ENCODE measurements at places on chromosomes 5 and 9.

DNA sequence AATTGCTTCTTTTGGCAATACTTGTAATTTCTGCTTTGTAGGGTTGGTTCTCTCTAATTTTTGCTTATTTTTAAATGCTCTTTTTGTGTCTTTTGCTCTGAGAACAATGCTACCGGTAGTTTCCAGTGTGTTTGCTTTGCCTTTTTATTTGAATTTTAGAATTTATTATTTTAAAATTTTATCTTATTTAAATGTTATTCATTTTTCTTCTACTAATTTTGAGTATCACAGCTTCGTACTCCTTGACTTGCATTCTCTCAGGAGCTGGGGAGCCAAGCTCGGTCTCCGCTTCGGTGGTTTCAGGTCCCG lies 45.9 kb downstream of the ANXA2R start:
- no peak for DNase-seq

GRCh38 chr5:173330338-173331206 lies 2.4 kb upstream of the STC2 start:
- DNase-seq: no peak

DNA sequence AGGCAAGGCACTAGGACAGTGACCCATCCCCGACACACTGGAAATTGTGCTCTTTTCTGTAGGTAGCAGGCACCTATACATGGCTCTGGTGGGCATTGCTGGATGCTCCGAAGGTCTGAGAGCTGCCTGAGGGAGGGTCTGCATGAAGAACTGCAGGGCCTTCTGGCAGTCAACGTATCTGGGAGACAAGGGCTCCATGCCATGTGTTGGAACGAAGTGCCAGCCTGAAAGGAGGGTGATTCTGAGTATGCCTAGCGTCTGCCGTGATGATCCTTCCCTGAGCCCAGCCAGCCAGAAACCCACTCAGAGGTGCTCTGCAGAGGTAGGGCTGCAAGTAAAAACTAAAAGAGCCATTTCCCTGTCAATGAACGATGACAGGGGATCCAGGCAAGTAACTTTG lies 453.2 kb downstream of the MED10 start:
- DNase-seq: no peak

DNA sequence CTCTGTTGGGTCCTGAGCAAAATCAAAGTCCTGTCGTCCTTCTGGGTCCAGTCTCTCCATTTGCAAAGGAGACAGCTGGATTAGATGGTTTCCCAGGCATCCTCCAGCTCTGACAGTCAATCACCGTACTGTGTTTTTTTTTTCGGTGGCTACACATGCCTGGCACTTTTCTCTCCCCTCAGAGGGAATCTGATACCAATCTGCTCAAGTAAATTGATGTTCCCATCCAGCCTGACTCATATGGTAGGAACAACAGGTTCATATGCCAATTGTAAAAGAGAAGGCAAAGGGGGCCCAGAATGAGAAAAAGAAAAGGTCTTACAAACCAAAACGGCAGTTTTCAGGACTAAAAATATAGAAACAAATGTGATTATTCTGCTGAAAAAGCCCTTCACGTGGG lies 1.2 kb downstream of the FBXO10 start:
- DNase-seq: no peak

- DNase-seq: no peak
Measured at GRCh38 chr9:94212091-94212490, 47.0 kb upstream of the ZNF169 start.

DNA sequence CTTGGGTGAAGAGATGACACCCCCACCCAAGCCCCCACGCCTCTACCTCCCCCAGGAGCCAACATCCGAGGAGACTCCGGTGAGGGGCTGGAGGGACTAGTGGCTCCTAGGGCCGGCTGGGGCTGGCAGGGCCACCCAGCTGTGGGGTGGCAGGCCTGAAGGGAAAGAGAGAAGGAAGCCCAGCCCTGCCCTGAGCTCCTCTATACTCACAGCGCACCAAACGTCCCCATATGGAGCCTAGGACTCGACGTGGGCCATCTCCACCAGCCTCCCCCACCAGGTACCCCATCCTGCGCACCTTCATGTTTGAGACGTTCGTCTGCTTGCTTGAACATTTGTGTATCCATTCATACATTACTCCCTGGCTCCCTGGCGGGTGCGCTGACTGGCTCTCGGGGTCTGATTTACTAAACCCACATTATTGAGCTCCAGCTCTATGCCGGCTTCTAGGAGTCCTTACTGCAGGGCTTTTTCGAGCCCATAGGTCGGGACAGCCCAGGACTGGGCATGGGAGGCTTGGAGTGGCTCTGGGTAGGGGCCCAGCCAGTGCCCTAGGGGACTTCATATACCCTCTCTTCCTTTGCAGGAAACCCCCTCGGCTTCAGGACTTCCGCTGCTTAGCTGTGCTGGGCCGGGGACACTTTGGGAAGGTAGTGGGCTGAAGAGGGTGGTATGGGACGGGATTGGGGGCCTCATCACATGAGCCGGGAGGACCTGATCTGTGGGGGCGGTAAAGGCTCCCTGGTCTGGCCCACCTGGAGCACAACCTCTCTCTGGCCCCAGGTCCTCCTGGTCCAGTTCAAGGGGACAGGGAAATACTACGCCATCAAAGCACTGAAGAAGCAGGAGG lies 9.1 kb downstream of the ZDHHC12 start:
- no peak for DNase-seq

DNA sequence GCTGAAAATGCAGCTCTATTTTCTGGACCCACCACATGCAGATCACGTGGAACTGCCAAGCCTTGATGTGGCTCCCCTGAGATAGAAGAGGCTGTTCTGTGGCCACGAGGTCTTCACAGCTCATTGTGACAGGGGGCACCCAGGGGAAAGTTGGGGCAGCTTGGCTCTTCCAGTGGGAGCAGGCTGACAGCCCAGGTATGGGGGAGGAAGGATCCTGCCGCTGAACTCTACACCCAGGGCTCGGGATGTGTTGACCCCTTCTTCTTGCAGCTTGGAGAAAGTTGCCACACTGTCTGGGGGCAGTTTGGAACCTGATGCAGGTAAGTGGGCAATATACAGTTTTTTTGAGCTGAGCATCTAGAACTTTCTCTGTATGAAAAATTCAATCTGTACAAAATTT lies 133.6 kb upstream of the PITX1 start:
- no peak for DNase-seq

DNA sequence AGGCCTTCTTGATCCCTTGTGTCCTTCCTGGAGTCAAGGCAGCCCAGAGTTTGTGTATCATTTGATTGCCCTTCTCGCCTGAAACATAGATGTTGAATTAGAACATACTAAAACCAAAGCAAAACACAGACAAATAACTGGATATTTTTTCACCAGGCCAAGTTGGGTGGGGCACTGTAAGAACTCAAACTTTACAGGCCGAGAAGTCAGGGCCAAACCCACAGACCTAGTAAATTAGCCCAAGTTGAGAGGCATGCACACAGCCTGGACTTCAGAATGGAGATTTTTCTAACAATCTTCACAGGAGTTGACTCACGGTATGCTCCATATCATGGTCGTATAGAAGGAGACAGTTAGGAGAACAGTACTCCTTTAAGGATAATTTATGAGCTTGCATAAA lies 121.7 kb downstream of the PIK3R1 start:
- DNase-seq: no peak

DNA sequence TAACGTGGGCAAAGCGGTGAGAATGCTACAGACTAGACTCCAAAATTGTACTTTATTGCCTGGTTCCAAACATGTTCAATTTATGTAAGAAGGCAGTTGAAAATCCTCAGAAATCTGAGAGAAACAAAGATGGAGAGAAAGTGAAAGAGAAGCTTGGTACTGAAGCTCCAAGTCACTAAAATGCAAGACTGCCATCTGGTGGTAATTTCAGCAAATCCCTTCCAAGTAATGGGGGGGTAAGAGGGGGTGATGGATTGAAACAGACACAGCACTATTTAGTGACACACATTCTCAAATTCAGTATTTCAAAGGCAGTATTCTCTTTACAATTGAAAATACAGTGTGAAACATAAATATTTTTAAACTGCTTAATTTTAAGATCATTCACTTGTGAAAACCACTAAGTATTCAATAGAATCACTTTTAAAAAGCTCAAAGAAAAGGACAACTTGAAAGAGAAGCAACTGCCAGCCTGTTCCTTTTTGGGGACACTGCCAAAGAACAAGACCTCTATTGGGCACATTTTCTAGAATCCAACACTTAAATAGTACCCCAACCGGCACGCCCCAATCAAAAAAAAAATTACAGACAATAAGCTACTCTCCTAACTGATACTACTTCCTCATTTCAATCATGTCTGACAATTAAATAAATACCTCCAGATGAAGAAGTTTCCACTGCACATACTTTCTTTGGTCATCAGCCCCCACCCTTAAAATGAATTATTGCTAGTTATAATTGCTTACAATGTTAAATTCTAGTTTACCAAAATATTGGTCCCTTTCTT lies 131.5 kb downstream of the AGTPBP1 start:
- no peak for DNase-seq

- no peak for DNase-seq
Measured at GRCh38 chr9:27353474-27354229, 56.7 kb upstream of the EQTN start.

GRCh38 chr5:150632305-150633160 lies 7.9 kb upstream of the SYNPO start:
- DNase-seq: no peak

DNA sequence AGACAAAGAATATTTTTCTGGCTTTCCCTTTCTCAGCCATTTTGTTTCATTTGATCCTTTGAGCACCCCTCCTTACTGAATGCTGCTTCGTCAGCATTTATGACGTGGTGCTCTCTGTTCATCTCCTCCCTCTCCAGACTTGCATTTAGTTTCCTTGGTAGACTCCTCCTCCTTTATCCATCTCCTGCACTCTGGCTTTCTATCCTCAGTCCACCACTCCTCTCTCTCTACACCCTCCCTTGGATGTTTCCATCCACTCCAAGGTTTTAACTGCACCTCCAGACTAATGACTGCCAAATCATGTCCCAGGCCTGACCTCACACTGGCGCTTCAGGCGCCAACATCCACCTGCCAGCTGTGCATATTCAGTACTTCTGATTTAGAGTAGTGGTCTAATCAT lies 245.4 kb downstream of the RAB3C start:
- DNase-seq: no peak

- DNase-seq: no peak
Measured at GRCh38 chr9:124660341-124660801, 110.7 kb downstream of the NR6A1 start.

DNA sequence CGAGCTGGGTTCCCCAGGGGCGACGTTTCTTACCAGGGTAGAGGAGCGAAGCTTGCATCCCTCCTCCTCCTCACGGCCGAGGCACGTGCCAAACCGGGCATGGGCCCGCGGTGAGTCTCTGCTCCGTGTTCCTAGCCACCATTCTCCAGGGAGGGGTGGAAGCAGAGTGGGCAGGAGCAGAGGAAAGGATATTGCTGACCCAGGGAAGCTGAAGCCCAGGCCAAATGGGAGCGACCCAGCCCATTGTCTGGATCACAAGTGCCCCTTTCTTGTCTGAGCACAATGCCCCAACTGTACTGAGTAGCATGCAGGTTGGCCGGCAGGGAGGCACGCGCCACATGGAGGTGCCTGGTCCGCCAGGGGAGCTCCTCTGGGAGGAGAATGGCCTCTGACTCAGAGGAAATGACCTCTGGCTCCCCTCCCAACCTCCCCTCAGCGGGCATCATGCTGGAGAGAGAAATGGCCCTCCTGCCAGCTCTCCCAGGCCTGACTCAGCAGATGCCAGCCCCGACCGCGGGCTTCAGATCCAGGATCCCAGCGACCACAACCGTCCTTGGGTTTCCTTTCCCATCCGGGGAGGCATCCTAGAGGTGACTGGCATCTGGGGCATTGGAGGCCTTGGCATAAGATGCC lies 1.1 kb downstream of the PRR7 start:
- DNase-seq: no peak

- DNase-seq: no peak
Measured at GRCh38 chr9:136808806-136809158, 1.0 kb downstream of the RABL6 start.

DNA sequence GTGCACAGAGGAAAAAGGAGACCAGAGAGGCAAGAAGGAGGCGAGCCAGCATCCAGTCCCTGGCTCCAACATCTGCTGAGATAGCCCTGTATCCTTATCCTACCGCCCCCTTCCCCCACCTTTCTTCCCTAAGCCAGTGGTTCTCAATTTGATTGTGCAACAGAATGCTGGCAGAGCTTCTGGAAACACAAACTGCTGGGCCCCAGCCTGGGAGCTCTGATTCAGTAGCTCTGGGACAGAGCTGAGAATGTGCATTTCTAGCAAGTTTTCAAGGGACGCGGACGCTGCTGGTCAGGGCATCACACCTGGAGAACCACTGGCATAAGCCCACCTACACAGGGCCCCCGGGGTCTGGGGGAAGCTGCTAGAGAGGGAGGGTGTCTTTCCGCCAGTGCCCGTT lies 21.1 kb downstream of the AK8 start:
- no peak for DNase-seq

GRCh38 chr5:94749042-94749441 lies 130.6 kb downstream of the SLF1 start:
- DNase-seq: no peak

GRCh38 chr9:121863955-121864354 lies 212.5 kb downstream of the DAB2IP start:
- no peak for DNase-seq

All from stimulated activated CD8-positive, alpha-beta memory T cell treated with anti-CD3 and anti-CD28 coated beads, Interleukin-7, amount 100 ng/mL, for 48 hours (primary cell).